ENCODE measurements at places on chromosomes 1 and 21. TPM values are rescaled to one million over a fixed set of nuclear protein-coding genes. Genes with fewer than 3 reads are reported as not detected.

Gene OR14K1
- total RNA-seq, result not detected

Gene PADI4
- not detected for total RNA-seq

Gene AUNIP
- total RNA-seq, result 0.09 TPM

Gene HSD3B1
- total RNA-seq, result not detected

Gene RPE65
- total RNA-seq, result not detected

Gene VPS45
- 43.2 TPM for total RNA-seq

Gene BRINP3
- total RNA-seq, result not detected

Gene SLC26A9
- total RNA-seq, result not detected

Measured in bronchial smooth muscle cell (primary cell).